Left colon (tissue), 2 donors: ENCODE measurements at places on chromosomes 7 and 10. TPM values are rescaled to one million over a fixed set of nuclear protein-coding genes. Genes with fewer than 3 reads are reported as not detected.

GRCh38 chr7:77367976-77368375 lies 48.2 kb downstream of the GSAP start:
- DNase-seq: no peak

BBIP1 gene
- total RNA-seq: 12.3 TPM

REPIN1 gene
- 209 TPM for total RNA-seq

DNA sequence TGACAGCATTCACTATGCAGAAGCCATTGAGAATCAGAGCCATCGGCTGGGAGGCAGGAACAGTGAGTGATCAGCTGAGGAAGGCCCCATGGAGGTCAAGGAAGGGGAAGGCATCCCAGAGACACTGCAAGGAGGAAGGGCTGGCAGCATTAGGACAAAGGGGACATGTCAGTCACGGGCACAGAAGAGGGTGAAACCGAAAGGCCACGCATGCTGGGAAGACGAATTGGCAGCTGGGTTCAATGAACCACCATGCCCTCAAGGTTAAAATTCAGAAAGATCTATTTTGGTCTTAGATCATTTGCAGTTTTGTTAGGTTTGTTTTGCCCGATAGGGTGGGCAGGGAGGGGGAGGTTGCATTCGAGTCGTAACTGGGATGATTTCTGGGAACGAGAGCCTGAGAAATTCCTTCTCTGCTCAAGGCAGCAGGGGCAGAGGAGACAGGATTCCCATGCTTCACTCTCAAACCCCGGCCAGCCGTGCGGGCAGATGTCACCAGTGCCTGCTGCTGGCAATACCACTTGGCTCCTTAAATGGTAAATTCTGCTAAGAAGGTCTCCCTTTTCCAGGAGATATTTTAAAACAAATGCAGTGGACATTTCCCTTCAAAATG lies 57.7 kb downstream of the ASB13 start:
- no peak for DNase-seq

- no peak for DNase-seq
Observed at GRCh38 chr7:120785095-120785494, 72.8 kb downstream of the TSPAN12 start.
